T-cell (primary cell): ENCODE measurements at places on chromosomes 5 and 9. TPM values are rescaled to one million over a fixed set of nuclear protein-coding genes. Genes with fewer than 3 reads are reported as not detected.
A peak's percentile ranks its signal among the peaks of the same experiment; 100 is the strongest.

DNA sequence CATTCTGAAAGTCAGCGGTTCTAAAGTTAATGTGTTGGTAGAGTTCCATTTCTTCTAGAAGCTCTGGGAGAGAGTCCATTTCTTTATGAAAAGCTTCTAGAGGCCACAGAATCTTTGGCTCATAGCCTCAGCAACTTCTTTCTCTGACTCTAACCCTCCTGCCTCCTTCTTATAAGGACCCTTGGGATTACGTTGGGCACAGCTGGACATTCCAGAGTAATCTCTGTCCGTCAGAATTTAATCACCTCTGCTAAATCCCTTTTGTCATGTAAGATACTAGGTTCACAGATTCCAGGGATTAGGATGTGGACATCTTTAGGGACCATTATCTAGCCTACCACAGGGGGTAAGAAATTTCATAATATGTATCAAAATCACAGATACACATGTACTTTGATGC, 22.6 kb upstream of the ANKDD1B start:
- DNase-seq = no peak

GRCh38 chr5:164175083-164175482, 669.7 kb downstream of the MAT2B start:
- no peak for DNase-seq

GRCh38 chr5:14809369-14810155, 62.0 kb downstream of the ANKH start:
- peak; percentile 63 for DNase-seq

SYK gene
- 3.9 TPM for total RNA-seq

KLF9 gene
- 78.3 TPM for total RNA-seq

ZFP37 gene
- total RNA-seq = 2.8 TPM

SLC46A2 gene
- total RNA-seq = not detected
